Uterus (tissue), 4 donors: ENCODE measurements at places on chromosomes 3 and 15. TPM values are rescaled to one million over a fixed set of nuclear protein-coding genes. Genes with fewer than 3 reads are reported as not detected.
A peak's percentile ranks its signal among the peaks of the same experiment; 100 is the strongest.

DNA sequence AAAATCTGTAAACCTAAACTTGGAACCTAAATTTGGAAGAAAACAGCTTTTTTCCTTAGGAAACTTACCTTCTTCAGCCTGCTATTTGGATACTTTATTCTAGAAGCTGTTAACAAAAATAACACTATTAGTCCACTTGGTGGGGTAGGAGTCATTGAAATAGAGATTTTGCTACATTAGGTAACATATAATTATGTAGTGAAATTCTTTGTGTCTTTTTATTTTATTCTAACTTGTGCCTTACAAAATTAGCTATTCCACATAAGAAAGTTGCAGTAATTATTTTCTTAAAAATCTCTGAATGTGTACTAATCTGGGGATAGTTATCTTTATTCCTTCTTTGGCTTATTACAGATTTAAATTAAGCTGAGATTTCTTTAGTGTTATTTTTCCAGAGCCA is 360.4 kb upstream of the ROBO2 start:
- DNase-seq: no peak

DNA sequence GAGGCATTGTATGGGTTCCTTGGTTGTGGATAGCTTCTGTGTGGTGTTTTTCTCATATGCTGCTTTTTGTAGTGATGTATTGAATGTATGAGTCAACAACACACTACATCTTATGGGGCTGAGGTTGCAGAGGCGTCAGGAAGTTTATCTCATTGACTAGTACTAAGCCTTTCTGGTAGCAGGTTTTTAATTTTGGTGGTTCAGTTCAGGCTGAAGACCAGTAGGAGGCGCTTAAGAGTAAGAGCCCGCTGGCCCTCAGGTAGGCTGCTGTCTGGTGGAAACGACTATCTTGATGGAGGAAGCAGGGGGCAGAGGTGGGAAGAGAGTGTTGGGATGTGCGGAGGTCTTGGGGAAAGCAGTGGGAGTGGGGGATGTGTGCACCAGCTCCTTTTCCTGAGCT is 62.4 kb downstream of the RTP4 start:
- no peak for DNase-seq

- peak; percentile 69 for DNase-seq
These were observed 9.5 kb downstream of the RPS17 start for GRCh38 chr15:82530606-82531379.

The CIP2A gene
- not detected for total RNA-seq

DNA sequence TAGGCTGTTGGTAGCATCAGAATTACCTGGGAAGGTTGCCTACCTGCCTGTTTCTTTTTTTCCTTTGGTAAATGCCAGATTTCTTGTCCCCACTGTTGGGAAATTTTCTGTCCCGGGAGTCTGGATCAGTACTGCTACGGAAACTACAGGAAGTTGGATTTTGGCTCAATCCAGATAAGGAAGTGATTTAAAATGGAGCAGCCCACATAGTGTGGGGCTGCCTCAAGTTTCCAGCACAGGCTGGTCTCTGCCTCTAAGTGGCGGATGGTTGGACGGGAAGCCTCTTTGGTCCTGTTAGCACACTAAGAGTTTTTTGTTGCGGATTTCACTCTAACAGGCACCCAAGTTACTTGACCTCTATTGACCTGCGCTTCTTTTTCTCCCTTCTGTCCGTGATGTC is 54.7 kb downstream of the EEFSEC start:
- DNase-seq: no peak

GRCh38 chr3:87261925-87262324 is 14.5 kb downstream of the POU1F1 start:
- DNase-seq: no peak

DNA sequence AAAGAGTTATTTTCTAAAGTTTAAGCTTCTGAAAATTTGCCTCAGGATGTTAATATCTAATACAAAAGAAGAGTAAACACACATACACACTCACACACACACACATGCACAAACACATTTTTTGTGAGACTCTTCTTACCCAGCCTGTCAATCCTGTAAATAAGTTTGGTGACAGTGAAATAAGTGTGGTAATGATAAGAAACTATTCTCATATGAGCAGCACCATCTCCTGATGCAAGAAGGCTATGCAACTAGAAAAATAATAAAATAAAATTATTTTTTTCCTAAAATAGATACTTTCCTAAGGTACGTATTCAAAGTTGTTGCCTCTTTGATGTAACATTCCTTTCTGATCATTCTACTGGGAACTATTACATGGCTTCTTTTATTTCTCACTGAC is 155.1 kb downstream of the MECOM start:
- DNase-seq: no peak

DNA sequence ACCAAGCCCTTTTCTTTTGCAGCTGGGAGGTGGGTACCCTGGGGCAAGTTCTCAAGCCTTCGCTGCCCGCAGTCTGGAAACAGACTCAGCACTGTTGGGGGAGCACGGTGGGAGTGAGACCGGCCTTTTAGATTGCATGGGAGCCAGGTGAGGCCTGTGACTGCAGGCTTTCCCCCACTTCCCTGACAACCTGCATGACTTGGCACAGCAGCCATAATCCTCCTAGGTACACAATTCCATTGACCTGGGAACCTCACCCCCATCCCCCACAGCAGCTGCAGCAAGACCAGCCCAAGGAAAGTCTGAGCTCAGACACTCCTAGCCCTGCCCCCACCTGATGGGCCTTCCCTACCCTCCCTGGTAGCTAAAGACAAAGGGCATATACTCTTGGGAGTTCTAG is 52.2 kb upstream of the CCDC80 start:
- no peak for DNase-seq

- DNase-seq: peak; percentile 78
These were observed 3.9 kb downstream of the TMIE start for GRCh38 chr3:46705022-46705530.

The OR5K2 gene
- total RNA-seq: not detected

The PLSCR5 gene
- not detected for total RNA-seq

DNA sequence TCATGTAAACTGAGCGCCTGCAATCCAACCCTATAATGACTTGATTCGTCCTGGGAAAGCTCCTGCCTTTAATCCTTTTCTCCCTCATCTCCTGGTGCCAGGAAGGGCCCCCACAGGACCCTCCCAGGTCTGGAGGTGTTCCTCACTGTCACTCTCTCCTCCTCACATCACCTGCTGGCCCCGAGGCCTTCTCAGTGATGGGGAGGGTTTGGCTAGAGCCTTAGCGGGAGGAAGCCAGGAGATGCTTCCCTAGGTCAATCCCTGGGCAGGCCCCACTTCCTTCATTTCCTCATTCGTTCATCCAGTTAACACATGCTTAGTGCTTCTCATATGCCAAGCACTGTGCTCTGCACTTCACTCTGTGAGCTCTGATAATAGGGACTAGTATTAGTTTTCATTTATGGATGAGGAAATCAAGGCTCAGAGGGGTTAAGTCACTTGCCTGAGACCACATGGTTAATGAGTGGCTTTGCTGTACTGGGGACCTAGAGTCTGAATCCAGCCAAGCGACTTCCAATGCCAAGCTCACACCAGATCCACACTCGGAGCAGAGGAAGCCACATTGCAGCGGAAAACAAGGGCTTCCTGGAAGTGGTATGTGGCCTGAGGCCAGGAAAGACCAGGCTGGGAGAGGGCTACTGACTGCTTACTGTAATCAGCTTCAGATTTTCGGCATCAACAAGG is 50.3 kb upstream of the CHRNB4 start:
- DNase-seq: no peak

GRCh38 chr15:94691169-94691568 is 459.8 kb downstream of the MCTP2 start:
- no peak for DNase-seq
